ELF-1 (cell line): ENCODE measurements at places on chromosomes 1 and 21.

GRCh38 chr1:10862743-10863335, 66.4 kb upstream of the CASZ1 start:
- no peak for DNase-seq

DNA sequence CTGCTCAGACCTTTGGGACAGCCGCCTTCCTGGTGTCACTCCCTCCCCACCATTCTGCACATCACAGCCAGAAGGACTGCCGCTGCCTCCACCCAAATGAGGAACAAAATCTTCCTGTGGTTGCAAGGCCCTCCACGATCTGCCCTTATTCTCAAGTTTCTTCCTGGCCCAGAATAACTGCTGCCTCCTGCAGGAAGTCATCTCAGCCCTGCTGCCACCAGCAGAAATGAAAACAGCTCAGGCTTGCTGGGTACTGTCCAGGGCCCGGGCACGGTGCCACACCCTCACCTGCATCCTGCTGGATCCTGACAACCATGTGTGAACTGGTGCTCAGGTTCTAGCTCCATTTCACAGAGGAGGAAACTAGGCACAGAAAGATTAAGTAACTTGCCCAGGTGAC, 2.8 kb downstream of the CLDN19 start:
- no peak for DNase-seq

- DNase-seq: no peak
These were observed 10.4 kb downstream of the LRRC42 start for GRCh38 chr1:53956308-53957168.

GRCh38 chr1:47435506-47436303, 2.1 kb upstream of the FOXD2 start:
- no peak for DNase-seq

GRCh38 chr1:5580926-5581325, 411.3 kb downstream of the NPHP4 start:
- DNase-seq: no peak

DNA sequence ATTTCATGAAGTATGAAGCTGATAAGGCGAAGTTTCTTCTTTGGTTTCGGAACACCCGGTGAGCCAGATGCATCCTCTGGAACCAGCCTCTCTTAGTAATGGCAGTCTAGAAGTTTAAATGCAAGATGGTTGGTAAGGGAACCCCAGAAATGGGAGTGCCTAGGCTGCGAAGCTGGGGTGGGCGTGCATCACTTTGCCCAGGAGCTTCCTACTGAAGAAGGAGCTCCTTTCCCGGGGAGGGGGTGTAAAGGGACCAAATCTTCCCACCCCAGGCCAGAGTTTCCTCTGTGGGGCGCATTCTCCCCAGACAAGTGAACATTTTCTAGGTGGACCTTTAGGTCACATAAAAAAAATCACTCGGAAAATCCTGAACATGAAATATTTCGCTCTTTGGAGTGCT, 4.4 kb downstream of the TFF2 start:
- DNase-seq: no peak

- DNase-seq: peak; percentile 46
These were observed 6.7 kb upstream of the MAN1C1 start for GRCh38 chr1:25609921-25610320.

DNA sequence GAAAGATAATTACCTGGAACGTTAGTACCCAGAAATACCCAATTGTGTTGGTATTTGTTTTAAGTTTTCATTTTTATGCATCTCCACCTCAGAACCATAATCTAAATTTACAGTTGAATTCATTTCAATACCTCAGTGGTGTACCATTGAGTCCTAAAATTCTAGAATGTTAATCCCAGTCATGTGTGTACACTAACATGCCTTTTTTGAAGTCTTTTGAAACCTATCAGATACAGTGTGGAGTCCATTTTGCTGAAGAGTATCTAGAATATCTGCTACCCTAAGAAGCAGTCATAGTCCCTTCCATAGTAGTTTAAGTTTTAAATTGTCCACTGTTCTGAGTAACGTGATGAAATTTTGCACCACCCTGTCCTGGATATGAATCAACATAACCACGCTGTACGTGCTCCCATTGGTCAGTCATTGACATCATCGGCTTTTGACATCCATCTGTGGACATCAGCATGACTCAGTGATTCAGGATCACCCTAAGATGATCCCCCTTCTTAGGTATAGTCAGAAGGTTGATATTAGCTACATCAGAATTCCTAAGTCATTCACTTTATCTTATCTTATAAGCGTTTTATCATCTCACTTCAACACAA, 7.5 kb upstream of the ASH1L start:
- no peak for DNase-seq

DNA sequence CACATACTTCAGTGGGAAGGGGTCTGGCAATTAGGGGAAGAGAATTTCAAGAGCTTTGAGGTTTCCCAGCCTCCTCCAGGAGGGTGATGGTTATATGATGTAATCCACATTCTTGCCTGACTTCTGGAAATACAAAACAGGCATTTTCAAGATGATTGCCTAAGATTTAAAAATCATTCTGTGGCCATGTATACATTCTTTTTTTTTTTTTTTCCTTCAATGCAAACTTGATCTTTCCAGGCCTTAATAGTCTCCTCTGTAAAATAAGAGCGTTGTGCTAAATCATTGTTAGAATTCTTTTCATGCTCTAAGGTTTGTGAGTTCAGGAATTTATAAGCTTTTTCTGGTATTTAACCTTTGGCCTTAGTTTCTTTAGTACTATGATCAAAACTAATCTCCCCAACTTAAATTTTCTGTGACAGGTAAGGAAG, 192.3 kb upstream of the HMCN1 start:
- peak; percentile 50 for DNase-seq

GRCh38 chr1:16318555-16318954, 33.7 kb downstream of the FBXO42 start:
- DNase-seq: no peak

GRCh38 chr1:86502721-86503405, 34.1 kb downstream of the CLCA1 start:
- peak; percentile 82 for DNase-seq

DNA sequence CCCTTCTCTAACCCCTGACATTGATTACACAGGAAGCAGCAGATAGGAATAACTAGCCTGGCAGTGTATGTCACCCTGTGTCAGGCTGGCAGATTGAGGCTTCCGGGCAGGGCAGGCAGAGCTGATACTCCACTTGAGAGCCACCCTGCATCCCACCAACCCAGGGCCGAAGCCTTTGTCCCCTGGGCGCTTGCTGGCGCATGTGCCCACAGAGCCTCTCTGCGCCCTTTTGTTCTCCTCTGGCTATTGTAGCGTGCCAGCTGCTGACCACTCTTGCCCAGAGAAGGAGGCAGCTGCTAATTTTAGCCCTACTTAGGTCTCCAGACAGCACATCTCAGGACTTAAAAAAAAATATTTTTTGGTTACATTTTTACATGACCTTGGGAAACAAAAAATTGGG, 304.9 kb downstream of the HHAT start:
- no peak for DNase-seq

DNA sequence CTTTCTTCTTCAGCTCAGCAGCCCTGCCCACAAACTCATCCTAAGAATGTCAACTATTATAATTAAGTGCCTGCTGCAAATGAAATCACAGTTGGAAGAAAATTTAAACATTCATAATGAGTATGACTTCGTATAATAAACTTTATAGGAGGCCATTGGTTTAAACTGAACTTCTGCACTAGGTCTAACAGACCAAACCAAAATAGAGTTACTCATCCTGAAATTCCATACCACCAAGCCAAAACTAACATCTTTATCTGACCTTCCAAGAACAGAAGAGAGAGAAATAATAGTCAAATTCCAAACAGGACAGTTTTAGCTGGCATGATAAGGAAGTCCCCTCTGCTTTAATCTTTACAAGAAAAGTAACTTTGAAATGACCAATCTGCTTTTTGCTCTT, 472.4 kb upstream of the PRMT6 start:
- no peak for DNase-seq

- DNase-seq: no peak
These were observed 72.5 kb downstream of the POFUT2 start for GRCh38 chr21:45215213-45215612.

DNA sequence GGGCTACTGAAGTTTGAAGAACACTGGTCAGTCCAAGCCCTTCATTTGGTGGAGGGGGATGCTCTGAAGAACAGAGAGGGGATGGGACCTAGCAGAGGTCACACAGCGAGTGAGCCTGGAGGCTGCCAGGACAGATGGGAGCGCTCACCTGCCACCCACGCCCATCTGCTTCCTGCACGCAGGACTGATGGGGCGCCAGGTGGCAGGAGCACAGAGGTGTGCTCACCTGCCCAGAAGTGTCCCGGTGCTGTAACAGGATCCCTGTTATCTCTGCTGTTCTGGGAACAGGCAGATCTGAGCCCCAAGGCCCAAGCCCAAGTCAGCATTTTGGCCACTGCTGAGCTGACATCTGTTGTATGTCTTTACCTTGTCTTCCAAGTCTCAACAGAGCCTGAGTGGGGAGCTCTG, 40.5 kb downstream of the EPHB2 start:
- DNase-seq: peak; percentile 64

DNA sequence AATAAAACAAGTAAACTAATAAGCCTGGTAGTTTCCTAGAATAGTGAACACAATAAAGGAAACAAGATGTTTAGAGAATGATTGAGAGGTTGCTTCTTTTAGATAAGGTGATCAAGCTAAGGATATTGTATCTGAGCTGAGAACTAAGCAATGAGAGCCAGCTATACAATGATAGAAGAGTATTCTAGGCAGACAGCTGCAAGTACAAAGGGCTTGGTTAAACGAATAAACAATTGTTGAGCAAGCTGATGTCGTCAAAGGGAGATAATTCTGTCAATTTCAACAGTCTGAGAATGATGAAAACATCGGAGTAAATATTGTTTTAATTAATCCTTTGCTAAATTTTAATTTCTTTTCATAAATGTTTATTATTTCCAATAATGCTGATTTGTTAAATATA, 5.5 kb upstream of the FH start:
- no peak for DNase-seq

GRCh38 chr1:196690582-196690981, 38.7 kb downstream of the CFH start:
- DNase-seq: peak; percentile 8

GRCh38 chr1:231679109-231679508, 52.5 kb downstream of the DISC1 start:
- DNase-seq: no peak

- DNase-seq: no peak
These were observed 38.3 kb downstream of the OLIG1 start for GRCh38 chr21:33108228-33108627.

DNA sequence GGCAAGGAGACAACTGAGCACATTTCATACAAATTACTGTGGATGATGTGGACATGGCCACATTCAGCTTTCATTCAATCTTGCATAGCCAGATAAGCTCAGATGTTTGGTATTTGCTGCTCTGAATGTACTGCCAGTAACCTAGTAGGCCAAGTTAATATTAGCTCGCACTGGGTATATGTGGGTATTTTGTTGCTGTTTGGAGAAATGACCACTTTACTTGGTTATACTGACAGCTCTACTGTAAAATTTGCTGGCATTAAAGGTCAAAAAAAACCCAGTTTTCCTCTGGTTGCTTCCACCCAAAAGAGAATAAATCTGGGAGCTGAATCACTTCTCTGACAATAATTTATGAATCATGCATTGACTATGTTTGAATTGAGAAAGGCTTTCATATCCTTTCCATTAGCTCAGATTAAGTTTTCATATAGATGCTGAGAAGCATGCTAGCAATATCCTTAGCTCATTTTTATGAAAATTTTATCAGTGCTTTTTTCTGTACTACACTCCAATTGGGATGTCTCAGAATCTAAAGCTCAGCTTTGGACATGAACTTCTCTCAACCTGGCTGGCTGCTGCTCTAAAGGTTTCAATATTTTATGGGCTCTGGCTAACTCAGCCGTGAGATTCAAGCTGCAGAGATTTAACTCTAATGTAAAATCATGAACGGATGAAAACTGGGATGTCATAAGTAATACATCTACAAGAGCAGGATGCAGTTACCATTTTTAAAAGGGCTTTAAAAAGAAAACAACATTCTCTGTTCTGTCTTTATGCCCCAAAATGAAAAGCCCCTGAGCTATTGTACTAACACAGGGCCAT, 330.0 kb downstream of the BARHL2 start:
- no peak for DNase-seq

- no peak for DNase-seq
These were observed 218.8 kb downstream of the NEGR1 start for GRCh38 chr1:72063364-72064044.

DNA sequence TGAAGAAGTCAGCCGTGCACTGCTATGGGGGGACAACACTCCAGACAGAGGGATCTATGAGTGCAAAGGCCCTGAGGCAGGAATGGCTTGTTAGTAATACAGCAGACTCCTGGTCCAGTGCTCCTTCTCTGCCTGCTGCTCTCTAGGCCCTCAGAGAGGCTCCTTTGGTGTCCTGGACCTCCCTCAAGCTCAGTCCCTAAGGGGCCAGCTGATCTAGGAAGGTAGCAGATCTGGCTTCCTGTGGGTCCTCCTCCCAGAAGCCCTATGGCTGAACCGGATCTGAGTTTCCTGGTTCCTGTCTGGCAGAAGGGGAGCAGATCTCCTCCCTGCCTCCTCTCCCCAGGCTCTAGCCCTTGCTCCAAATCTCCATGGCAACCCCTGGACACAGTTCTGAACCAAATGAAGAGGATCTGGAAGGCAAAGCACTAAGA, at the start of gene LDLRAD2:
Gene LDLRAD2, plus strand, starts transcription at position 391 of the 431 bp plus-strand sequence. CDS start 187 bp downstream, outside the sequence.
- DNase-seq: no peak

- DNase-seq: no peak
These were observed 2.0 kb upstream of the MARCKSL1 start for GRCh38 chr1:32337855-32338636.

- no peak for DNase-seq
These were observed 32.4 kb downstream of the RGS5 start for GRCh38 chr1:163170331-163170730.

- peak; percentile 24 for DNase-seq
These were observed 1030.9 kb downstream of the AMY1C start for GRCh38 chr1:104780470-104781078.

- no peak for DNase-seq
These were observed 20.4 kb upstream of the LBR start for GRCh38 chr1:225448146-225448805.
